ENCODE measurements at places on chromosomes 6 and 20.
A peak's percentile ranks its signal among the peaks of the same experiment; 100 is the strongest.

DNA sequence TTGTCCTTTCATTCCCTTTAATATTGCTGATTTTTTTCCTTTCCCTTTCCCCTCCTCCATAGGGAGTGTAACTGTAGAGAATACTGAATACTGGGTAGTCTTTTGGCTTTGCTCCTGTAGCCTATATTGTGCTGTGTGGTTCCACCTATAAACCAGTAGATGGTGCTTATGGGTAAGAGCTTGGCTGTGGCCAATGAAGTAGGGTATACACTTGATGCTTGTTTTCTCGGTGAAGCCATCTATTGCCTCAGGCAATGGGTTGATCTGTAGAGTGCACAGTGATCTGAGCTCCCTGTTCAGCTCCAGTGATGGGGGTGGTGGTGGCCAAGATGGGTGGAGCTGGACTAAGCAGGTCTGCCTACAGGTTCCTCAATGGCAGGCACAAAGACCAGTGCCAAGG, 203.3 kb upstream of the IMPG1 start:
- no peak for DNase-seq

- no peak for DNase-seq
Observed at GRCh38 chr6:41315943-41316620, 19.3 kb upstream of the NCR2 start.

DNA sequence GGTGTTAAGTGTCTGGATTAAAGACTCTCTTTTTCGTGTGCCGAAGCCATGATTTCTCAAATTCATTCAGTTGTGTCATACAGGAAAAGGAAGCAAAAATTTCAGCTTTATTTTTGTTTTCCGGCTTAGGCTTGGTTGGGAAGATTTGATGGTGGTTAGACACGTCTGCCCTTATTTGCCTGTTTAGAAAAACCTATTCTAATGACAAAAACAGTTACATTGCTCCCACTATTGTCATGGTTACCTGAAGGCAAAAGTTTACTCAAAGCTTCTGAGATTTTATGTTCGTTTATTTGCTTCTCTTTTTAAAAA, 982 bp downstream of the DNAJC5 start:
- peak; percentile 73 for DNase-seq

GRCh38 chr20:62227977-62228958, 8.2 kb upstream of the HRH3 start:
- peak; percentile 30 for DNase-seq

- no peak for DNase-seq
Observed at GRCh38 chr6:139194740-139195139, 59.9 kb downstream of the HECA start.

DNA sequence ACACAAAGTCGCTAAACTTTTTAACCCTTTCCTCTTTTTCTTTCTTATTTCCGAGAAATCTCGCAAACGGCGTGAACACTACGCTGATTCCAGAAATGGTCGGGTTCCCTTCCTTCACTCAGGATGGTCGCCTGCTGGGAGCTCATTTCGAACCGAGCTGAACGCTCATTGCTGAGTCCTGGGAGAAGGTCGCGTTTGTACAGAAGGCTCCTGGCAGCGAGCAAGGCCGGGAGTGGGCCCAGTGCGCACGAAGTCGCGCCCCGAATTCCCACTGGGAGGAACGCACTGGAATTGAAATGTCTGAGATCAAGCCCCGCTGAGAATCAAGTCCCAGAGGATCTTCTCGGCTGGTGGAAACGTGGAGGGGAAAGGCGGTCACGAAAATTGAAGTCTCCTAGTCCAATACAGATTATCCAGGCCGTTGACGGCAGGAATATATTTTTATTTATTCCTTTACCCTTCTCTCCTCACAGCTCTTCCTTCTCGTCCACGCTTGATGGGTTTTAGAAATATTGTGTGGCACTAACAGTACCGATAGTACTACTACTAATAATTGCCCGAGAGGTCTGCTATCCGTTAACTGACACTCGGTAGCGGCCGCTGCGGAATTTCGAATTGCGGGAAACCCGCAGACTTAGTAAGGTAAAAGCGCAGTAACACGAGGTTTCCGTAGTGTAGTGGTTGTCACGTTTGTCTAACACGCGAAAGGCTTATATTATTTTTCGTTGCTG, 207.2 kb upstream of the ZNF184 start:
- DNase-seq: no peak

DNA sequence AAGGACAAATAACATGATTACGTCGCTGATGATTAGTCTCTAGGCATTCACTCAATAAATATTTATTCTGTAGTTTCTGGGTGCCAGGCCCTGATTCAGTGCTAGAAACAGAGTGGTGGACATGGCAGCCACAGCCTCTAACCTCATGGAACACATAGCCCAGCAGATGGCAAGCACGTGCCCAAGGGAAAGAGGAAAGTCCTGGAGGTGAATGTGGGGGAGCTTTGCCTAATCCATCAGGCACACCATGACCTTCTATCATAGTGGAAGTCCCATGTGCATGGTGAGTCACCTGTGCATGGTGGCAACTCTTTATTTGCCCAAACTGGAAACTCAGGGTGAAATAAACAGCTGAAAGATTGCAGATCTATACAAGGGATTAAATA, 143.0 kb upstream of the TNFAIP3 start:
- DNase-seq: no peak
